ENCODE measurements at places on chromosomes 13 and 19.

DNA sequence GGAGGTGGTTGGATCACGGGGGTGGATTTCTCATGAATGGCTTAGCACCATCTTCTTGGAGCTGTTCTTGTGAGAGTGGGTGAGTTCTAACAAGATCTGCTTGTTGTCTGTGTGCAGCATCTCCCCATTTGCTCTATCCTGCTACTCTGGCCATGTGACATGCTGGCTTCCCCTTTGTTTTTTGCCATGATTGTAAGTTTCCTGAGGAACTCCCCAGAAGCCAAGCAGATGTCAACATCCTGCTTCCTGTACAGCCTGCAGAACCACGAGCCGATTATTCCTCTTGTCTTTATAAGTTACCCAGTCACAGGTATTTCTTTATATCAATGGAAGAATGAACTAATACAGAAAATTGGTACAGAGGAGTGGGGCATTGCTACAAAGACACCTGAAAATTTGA, 2.3 kb upstream of the SIGLEC12 start:
- no peaks in the 10 kb centered on the region for H3K27me3 ChIP-seq
- no peak overlapping the region for H3K4me3 ChIP-seq
- no peak overlapping the region for H3K27ac ChIP-seq
- peaks cover 30% of the 10 kb centered on the region for H3K4me1 ChIP-seq

DNA sequence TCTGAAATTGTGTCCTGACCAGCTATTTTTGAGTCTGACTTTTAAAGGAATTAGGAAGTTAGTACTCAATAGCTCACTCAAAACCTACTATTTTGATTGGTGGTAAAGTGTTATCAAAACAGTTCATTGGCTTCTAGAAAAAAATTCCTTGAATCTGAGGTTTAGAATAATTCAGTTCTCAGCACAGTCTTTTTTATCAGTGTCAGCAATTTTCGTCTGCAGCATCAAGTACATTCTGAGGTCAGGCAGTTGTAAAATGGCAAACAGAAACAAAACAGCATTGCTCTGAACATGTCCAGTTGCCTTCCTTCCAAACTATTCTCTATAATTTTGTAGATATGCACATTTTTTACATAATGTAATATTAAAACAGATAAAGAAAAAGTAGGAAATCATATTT, 1644.1 kb downstream of the SLITRK5 start:
- H3K36me3 ChIP-seq: no peaks in the 10 kb centered on the region
- H3K27ac ChIP-seq: no peak overlapping the region
- H3K4me1 ChIP-seq: no peaks in the 10 kb centered on the region
- H3K4me3 ChIP-seq: no peak overlapping the region

DNA sequence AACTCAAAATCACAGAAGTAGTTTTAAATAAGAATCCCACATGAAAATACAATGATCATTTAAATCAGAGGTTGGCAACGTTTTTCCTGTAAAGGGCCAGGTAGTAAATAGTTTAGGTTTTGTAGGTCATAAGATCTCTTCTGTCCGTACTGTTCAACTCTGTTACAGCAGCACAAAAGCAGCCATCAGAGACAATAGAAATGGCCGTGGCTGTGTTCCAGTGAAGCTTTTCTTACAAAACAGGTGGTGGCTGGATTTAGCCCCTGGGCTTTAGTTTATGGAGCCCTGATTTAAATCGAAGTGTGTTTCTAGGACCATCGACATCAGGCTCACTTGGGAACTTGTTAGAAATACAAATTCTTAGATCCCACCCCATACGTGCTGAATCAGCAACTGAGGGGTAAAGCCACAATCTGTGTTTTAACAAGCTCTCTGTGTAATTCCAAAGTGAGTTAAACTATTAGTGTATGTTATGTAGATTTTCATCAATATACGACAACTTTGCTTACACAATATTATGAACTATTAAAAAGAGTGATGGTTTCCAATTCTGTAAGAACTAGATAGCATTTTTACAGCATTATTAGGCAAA, 54.8 kb upstream of the MIR17HG start:
- H3K4me3 ChIP-seq: no peak overlapping the region
- H3K27ac ChIP-seq: no peak overlapping the region
- DNase-seq: no peak
- H3K27me3 ChIP-seq: peaks cover 6% of the 10 kb centered on the region
- H3K4me1 ChIP-seq: no peaks in the 10 kb centered on the region

DNA sequence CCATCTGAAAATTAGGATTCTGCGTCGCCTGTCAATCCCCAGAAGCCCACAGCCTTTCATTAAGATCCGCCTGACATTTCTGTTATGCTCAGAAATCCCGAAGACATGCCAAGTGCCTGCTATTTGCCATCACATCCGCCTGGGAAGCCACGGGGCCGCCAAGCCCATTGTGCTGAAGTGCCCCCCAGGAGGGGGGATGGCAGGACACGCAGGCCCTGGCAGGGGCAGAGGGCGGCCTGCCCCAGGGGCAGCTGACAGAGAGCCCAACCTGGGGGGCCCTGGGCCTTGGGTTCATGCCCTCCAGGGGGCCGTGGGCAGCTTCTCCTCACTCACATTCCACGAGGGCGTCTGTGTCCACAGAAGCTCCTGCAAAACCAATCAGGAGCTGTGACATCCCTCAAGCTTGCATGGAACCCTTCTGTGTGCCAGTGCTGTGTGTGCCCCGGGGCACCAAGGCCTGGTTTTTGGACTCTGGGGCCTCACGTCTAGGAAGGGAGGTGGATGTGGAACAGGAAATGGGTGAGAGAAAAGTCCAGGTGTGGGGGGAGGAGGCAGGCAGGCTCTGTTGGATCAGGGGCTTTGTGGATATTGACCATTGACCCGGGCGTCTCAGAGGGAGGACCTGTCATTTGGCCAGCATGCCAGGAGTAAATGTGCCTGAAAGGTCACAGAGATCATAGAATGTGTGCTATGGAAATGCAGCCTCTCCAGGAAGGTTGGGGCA, 122.9 kb downstream of the URI1 start:
- DNase-seq: no peak
- no peaks in the 10 kb centered on the region for H3K4me1 ChIP-seq
- no peaks in the 10 kb centered on the region for H3K27me3 ChIP-seq

- no peaks in the 10 kb centered on the region for H3K27me3 ChIP-seq
Measured at GRCh38 chr13:93473441-93474270, 247.0 kb downstream of the GPC6 start.

DNA sequence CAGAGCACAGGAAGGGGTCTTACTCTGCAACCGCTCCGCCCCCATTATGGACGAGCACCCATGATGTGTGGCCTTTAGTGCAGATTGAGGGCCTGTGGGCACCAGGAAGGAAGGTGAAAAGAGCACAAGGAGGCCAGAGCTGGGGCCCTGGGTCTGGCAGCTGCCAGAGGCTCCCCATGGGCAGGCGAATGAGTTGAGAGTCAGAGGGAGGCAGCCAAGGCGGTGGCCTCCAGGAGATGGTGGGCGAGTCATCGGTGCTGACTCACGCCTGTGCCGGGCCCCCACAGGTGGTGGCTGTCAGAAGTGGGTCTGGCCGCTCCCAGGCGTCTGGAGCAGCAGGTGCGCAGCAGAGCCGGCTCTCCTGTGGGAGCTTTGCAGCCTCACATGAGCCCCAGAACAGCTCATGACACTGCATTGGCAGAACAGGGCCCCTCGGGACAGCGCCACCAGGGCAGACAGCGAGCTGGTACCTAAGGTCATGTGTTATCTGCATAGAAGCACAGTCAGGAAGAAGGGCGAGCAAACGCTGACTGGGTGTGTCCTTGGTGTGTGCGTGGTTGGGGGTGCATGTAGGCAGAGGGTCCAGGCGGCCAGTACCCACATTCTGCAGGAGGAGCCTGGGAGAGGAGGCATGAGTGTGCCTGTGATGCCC, 68.8 kb downstream of the CHST8 start:
- no peak for DNase-seq
- no peaks in the 10 kb centered on the region for H3K36me3 ChIP-seq
- no peaks in the 10 kb centered on the region for H3K4me1 ChIP-seq
- no peak overlapping the region for H3K27ac ChIP-seq

GRCh38 chr13:51457086-51457815, 4.4 kb upstream of the INTS6 start:
- no peaks in the 10 kb centered on the region for H3K27me3 ChIP-seq
- no peak for DNase-seq
- peaks cover 17% of the 10 kb centered on the region for H3K4me1 ChIP-seq
- no peak overlapping the region for H3K27ac ChIP-seq

GRCh38 chr19:31135841-31136240, 213.4 kb downstream of the TSHZ3 start:
- peaks cover 13% of the 10 kb centered on the region for H3K27me3 ChIP-seq
- H3K36me3 ChIP-seq: no peaks in the 10 kb centered on the region
- no peak for DNase-seq

GRCh38 chr19:33298146-33298911, 4.0 kb downstream of the CEBPA start:
- no peak overlapping the region for H3K27ac ChIP-seq
- no peak overlapping the region for H3K4me3 ChIP-seq
- no peaks in the 10 kb centered on the region for H3K4me1 ChIP-seq
- H3K36me3 ChIP-seq: no peaks in the 10 kb centered on the region

- no peaks in the 10 kb centered on the region for H3K4me1 ChIP-seq
- H3K4me3 ChIP-seq: no peak overlapping the region
- H3K36me3 ChIP-seq: no peaks in the 10 kb centered on the region
- H3K27me3 ChIP-seq: peaks cover 5% of the 10 kb centered on the region
Measured at GRCh38 chr13:109687559-109688448, 98.6 kb downstream of the IRS2 start.

- peak overlapping the region; percentile 93 for H3K4me3 ChIP-seq
- peaks cover 55% of the 10 kb centered on the region for H3K4me1 ChIP-seq
- peaks cover 7% of the 10 kb centered on the region for H3K27me3 ChIP-seq
- peaks cover 20% of the 10 kb centered on the region for H3K36me3 ChIP-seq
Measured at GRCh38 chr19:49642492-49643035, 555 bp downstream of the SCAF1 start.

DNA sequence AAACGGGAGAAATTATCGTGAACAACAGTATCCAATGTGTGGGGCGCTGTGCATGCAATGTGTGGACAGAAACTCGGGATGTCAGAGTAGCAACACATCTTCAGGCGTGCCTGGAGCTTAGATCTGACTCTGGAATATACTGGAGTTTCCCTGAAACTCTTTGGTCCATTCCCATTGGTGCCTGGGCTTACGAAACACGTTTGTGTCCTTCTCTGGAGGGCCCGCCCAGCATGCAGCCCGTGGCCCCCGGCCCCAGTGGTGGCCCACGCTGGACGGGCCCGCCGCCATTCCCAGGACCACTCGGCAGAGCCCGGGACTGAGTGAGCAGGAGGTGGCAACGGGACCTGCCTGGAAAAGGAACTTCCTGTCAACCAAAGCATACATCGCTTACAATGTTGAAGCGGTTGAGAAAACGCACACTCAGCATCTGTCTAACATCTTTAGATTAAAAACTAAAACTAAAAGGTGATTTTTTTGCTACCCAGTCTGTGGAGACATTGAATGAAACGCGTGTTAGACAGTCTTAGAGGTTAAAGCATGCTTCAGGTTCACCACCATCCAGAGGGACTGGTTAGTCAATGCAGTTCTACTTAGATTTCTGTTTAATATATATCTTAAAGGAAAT, 19.3 kb upstream of the TIMM44 start:
- H3K27me3 ChIP-seq: no peaks in the 10 kb centered on the region
- peaks cover 18% of the 10 kb centered on the region for H3K36me3 ChIP-seq
- no peak for DNase-seq
- H3K27ac ChIP-seq: no peak overlapping the region

GRCh38 chr19:55256562-55257460, 2.0 kb downstream of the PPP6R1 start:
- peaks cover 54% of the 10 kb centered on the region for H3K4me1 ChIP-seq
- H3K27me3 ChIP-seq: no peaks in the 10 kb centered on the region
- H3K4me3 ChIP-seq: peak overlapping the region; percentile 95
- DNase-seq: no peak
- peak overlapping the region; percentile 98 for H3K27ac ChIP-seq

DNA sequence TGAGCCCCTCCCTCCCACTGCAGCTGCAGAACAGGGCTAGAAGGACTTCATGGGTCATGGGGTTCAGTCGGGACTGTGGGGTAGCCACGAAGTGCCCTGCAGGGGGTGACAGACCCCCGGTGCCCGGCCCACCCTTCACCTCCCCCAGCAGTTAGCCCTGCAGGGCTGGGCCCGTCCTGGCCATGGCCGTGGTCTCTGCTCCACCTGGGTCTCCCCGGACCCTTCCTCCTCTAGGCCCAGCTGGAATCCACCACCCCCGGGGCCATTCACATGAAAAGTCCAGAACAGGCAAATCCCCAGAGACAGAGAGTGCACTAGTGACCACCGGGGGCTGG, 17.3 kb downstream of the MKNK2 start:
- peaks cover 33% of the 10 kb centered on the region for H3K4me1 ChIP-seq
- H3K27ac ChIP-seq: no peak overlapping the region
- H3K27me3 ChIP-seq: no peaks in the 10 kb centered on the region

DNA sequence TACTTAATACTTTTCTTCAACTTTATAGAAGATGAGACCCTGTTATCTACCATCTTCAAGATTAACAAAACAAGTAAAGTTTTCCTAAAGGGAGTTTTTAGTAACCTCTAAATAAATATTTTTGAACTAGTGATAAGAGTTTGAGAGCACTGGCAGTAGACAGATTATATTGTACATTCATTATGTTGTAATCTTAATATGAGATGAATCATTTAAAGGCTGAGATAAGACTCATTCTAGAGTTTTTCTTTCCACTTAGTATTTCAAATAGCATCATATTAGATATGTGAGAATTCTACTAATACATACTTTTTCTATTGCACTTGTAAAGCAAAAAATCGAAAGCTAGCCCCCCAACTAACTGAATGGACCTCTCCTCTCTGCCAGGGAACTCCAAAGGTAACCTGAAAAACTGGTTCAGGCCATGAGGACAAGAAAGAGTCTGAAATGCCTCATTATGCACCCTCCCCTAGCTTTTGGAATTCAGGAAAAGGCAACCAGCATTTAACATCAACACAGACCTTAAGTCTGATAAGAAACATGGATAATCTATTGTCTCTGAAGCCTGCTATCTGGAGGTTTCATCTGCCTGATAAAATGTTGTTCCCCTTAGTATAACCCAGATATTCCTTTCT, 875.4 kb upstream of the SLC10A2 start:
- DNase-seq: no peak
- H3K27ac ChIP-seq: no peak overlapping the region
- H3K4me3 ChIP-seq: no peak overlapping the region
- no peaks in the 10 kb centered on the region for H3K36me3 ChIP-seq

DNA sequence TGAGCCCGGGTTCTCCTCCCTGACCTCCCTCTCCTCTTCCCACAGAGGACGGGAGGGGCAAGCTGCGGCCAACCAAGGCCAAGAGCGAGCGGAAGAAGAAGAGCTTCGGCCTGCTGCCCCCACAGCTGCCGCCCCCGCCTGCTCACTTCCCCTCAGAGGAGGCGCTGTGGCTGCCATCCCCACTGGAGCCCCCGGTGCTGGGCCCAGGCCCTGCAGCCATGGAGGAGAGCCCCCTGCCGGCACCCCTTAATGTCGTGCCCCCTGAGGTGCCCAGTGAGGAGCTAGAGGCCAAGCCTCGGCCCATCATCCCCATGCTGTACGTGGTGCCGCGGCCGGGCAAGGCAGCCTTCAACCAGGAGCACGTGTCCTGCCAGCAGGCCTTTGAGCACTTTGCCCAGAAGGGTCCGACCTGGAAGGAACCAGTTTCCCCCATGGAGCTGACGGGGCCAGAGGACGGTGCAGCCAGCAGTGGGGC, 162.2 kb downstream of the KDM4B start:
- H3K27ac ChIP-seq: peak overlapping the region; percentile 84
- H3K4me3 ChIP-seq: no peak overlapping the region
- no peaks in the 10 kb centered on the region for H3K36me3 ChIP-seq
- H3K27me3 ChIP-seq: no peaks in the 10 kb centered on the region
- DNase-seq: no peak

GRCh38 chr13:60612593-60612992, 215.6 kb downstream of the TDRD3 start:
- H3K27ac ChIP-seq: no peak overlapping the region
- no peaks in the 10 kb centered on the region for H3K4me1 ChIP-seq
- H3K27me3 ChIP-seq: no peaks in the 10 kb centered on the region
- H3K4me3 ChIP-seq: no peak overlapping the region

Measured in activated CD4-positive, alpha-beta T cell treated with anti-CD3 and anti-CD28 coated beads, Interleukin-2, amount 10 ng/mL, durations not matched to agents 7 days and 5 days (primary cell).